Stimulated activated CD4-positive, alpha-beta T cell treated with anti-CD3 and anti-CD28 coated beads, Interleukin-15, amount 100 ng/mL, for 1 hour (primary cell): ENCODE measurements at places on chromosomes 3 and 15.

DNA sequence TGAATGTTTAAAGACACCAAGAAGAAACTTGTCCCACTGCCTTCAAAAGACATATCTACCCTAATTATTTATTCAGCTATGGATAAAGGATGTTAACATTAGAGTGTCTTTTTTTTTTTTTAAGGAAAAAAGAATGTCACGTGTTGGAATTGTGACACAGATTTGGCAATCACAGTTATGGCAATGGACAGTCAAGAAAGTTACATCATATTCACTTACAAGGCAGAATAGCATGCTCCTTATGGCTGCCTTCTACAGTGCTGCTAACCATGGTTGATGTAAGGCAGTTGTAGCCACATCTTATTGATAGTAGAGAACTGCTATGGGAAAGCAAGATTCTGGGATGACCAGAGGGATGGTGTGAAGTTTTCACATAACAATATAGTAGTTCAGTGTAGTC, 128.8 kb upstream of the ZBTB20 start:
- no peak for DNase-seq

DNA sequence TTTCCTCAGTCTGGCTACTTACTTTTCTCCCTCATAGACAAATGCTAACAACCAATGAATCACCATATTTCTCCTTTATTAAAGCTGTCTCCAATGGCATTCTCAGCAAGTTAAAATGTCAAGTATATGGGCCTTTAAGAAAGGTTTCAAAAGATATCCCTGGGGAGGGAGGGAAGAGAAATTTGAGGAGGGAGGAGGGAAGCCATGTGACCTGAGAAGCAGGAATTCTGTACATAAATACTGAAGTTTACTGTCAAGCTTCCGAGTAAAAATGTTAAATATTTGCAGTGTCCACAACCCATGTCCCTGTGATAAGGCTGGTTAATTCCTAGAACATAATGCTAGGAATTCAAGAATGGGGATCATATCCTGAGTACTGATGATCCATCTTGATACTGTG, 175.9 kb downstream of the CNTN4 start:
- DNase-seq, result no peak

DNA sequence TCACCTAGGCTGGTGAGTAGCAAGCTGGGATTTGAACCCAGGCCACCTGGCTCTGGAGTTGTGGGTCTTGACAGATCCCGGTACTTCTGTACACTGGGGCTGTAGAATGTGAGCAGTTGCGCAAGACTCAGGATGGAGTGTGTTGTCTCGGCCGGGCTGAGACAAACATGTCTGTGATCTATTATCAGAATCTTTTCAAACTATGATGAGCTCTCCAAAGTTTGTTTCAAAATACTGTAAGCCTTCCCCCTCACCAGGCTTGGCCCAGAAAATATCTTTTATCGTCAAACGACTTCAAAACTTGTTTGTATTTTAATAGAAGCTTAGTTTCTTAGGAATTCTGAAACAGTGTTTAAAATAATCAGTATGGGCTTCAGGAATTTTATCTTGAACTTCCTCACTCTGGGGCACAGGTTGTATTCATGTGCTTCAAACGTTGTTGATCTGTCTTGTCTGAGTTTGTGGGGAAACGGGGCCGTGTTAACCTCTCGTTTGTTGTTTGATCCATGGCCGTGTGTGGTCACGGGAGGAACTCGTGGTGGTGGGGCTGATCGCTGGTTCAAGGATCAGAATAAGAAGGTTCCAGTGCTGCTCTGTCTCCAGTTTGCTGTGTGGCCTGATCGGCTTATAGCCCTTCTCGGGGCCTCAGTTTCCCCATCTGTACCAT, 40.3 kb upstream of the TFRC start:
- no peak for DNase-seq

DNA sequence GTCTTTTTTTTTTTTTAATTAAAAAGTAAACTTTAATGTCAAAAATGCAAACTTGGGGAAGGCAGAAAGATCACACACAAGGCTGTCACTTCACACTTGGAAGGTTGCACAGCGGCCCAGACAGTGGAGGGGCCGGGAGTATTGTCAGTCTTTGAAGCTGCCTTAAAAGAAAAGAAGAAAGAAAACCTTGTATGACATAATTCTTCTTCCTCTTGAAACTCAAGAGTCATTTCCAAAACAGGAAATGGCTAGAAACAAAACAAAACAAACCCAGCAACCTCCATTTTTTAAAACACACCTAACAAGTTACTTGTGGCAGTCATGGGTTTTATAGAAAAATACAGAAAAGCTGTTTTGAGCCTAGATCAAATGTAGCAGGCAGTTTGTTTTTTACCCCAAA, 68.1 kb upstream of the MAGI1 start:
- no peak for DNase-seq

GRCh38 chr3:159528251-159528895, 460.3 kb upstream of the IL12A start:
- DNase-seq, result no peak

- DNase-seq, result peak; percentile 12
Measured at GRCh38 chr3:186107215-186108105, 1.4 kb downstream of the ETV5 start.

DNA sequence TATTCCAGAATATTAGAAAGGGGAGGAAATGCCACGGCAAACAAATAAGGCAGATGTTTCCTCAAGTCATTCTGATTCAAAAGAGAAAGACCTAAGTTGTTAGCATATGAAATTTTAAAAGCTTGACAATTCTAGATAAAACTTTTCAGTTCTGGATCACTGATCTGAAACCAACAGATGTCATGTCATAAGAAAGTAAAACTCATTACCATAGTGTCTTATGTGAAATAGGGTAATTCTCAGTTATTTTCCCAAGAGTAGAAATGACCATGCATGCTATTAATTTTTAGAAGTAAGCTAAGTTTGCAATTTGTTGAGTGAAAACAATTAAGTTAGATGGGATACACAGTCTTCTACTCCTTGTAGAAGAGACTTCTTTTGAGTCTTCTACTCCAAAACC, 630.3 kb downstream of the NAALADL2 start:
- DNase-seq, result no peak
